A549 (cell line): ENCODE measurements at places on chromosomes 6 and 20. TPM values are rescaled to one million over a fixed set of nuclear protein-coding genes. Genes with fewer than 3 reads are reported as not detected.

DNA sequence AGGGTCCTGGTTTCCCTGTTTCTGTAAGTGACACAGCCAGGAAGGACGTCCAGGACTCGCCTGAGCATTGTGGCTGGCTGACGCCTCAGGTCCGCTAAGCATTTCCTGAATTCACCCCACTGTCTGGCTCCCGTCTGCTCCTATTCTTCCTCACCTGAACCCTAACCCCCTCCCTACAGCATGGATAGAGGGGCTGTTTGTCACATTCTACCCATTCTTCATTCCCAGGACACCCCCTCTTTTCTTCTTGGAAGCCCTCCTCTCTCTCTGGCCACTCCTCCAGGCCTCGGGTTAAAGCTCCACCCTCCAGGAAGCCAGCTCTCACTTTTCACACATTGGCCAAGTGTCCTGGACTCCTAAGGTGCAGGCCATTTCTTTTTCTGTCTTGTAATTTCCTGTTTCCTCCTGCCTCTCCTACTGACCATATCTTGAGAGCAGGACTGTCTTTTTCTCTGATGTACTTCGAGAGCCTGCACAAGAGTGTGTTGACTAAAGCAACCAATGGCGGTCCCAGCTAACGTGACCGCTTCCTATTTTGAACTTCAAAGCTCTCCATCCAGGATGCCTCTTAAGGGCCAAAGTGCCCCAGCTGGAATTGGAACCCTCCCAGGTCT is 24.2 kb upstream of the MYMX start:
- no peak for DNase-seq

DNA sequence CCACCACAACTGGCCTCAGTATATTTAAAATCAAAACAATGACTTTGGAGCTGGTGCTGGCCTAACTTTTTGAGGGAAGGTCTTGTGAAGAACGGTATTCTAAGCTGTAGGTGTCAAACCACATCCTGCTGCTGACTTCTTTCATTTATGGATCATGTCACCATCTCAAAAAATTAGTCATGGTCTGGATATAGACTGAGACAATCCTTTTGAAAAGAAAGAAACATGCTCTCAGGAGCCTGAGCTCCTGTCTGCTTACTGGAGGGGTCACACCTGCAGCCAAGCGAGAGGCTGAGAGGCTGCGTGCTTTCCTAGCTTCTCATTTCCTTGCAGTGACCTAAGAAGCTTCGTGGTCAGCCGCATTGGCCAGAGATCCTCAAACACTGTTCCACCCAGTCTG is 55.2 kb downstream of the TIAM2 start:
- no peak for DNase-seq

DNA sequence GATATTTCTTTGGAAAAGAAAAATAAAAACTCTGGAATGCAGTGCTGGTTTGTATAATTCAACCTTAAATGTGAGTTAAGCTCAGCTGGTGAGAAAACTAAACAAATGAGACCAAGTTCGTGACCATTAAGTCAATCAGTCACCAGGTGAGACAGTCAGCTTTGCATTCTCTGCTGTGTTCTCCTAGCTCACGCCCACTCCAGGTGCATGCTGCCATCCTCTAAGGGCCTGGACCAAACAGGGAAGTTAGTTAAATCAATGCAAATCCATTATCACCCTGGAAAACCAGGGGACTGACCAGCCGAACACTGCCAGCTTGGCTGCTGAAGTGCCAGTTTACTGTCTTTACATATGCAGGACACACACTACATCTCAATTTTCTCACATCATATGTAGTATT is 7.2 kb downstream of the TPBG start:
- no peak for DNase-seq

DNA sequence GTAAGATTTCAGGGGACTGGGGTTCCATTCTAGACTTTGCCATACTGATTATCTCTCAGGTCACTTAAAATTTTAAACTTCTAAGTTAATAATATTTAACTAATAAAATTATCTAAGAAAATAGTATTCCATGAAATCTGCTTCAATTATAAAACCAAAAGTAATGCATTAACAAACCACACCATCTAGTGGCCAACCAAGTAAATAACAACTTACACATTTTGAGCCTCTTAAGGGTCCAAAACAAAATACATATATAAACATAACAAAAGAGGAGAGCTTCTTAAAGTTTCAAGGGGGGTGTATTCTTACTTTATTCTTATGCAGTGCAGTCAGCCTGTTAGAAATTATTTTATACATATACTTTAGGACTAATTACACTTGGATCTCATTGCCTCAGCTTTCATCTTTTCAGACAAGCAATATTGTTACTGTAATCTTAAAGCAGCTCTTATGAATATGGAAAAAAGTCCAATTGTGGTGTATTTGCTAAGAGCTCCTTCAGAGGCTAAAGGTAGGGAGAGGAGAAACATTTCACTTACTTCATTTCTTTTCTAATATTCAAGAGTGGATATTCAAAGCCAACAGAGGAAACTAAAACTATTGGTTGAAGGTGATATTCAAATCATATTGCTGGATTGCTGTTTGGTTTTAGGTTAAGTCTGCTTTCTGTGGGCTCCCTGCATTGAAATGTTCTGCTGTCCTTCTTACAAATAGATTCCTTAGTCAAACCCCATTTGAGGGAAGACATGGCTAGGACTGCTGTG is 199.7 kb upstream of the SIM1 start:
- peak; percentile 20 for DNase-seq

DNA sequence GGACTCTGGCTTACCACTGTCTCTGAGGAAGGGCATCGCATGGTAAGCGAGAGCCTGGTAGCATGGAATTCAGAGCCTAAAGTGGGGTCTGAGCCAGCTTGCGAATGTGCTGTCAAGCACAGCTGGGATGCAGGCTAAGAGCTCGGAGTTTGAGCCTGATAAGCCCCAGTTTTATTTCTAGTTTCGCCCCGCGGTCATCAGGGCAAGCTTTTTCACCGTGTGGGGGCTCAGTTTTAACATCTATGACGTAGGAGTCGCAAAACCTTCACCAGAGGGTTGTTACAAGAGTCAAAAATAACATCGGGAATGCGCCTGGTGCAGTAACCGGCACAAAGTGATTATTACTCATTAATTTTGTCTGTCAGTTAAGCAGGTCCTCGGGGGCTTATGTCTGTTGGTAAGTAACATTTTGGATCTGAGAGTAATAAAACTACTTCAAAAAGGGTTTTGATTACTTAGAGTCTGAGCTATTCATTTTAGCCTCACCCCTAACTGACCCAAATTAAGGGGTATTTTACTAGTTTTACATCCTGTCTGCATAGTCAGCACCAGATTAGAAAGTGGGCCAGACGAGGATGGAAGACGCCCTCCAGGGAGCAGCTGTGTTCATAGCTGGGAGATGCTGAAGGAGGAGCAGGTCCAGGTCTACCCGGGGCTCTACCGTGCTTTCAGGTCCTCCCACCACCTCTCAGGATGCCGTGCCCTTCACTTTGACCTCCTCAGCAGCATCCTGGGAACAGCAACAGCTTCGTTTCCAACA is 29.7 kb downstream of the SLC22A23 start:
- DNase-seq = no peak

PKHD1 gene
- polyA plus RNA-seq = not detected in 3 replicates

C6orf52 gene
- polyA plus RNA-seq = 1.3 to 1.7 TPM (median 1.4 TPM) in 3 replicates

MTO1 gene
- 11.4 to 13.5 TPM (median 12.8 TPM) in 3 replicates for polyA plus RNA-seq
